Testis (tissue), 5 donors: ENCODE measurements at places on chromosomes 7 and 10.

GRCh38 chr7:157464971-157465886 is 128.4 kb downstream of the DNAJB6 start:
- DNase-seq: no peak

- peak; percentile 60 for DNase-seq
Measured at GRCh38 chr10:127977357-127978009, 70.6 kb downstream of the PTPRE start.

DNA sequence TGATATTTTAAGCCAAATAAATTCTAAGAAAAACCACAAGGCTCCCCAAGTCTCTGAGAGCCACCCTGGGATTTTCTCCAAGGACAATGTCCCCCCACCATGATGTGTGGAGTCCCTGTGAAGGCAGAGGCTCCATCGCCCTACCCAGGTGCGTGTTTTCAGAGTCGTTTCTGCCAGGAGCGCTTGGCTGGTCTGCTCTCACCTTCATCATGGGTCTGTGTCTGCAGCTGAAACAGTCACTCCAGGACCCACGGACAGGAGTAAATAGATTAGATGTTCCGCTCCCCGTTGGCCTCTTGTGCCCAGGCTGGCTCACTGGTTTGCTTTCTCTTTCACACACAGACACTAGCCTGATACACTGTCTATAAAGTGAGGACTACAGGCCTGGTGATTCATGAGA is 217.5 kb downstream of the SFMBT2 start:
- DNase-seq: no peak

DNA sequence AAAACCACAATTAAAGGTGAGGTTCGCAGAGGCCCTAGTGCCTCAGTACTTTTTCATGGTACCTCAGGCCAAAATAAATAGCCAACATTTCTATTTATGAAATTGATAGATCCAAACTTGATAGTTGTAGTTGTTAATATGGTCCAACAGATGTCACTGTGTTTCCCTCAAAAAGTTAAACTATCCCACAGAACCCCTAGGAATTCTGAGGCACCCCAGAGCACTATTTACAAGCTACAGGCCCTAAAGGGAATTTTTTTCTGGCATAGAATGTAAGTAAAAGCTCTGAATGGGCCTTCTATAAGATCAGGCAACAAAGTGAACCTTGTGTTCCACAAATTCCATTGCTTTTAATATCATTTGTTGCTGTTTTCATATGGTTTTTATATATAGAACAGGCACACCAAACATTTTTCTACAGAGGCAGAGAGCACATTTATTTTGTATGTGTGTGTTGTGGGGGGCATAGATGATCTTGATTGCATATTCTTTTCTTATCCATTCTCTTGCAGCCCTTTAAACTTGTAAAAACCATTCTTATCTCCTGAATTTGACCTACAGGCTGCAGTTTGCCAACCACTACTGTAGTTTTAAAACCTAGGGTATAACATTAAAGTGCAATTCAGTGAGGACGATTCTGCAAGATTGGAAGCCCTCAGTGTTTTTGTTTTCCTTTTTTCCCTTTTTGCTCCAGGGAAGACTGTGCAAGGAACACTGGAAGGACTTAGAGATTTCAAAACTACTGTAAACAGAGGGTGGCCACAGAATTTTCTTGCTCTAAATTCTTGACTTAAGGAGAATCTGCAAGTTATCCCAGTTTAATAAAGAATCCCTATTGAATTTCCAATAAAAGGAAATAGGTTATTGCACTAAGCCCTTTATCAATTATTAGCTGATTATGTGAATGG is 3.5 kb upstream of the ARL4A start:
- DNase-seq: no peak

- DNase-seq: no peak
Measured at GRCh38 chr7:112172870-112173567, 33.2 kb downstream of the DOCK4 start.

GRCh38 chr7:107461938-107462533 is 7.8 kb upstream of the GPR22 start:
- no peak for DNase-seq

GRCh38 chr7:39480901-39481300 is 85.3 kb upstream of the YAE1 start:
- no peak for DNase-seq

GRCh38 chr7:132240262-132240661 is 336.0 kb downstream of the PLXNA4 start:
- no peak for DNase-seq

GRCh38 chr7:69433081-69433480 is 165.2 kb upstream of the AUTS2 start:
- no peak for DNase-seq

DNA sequence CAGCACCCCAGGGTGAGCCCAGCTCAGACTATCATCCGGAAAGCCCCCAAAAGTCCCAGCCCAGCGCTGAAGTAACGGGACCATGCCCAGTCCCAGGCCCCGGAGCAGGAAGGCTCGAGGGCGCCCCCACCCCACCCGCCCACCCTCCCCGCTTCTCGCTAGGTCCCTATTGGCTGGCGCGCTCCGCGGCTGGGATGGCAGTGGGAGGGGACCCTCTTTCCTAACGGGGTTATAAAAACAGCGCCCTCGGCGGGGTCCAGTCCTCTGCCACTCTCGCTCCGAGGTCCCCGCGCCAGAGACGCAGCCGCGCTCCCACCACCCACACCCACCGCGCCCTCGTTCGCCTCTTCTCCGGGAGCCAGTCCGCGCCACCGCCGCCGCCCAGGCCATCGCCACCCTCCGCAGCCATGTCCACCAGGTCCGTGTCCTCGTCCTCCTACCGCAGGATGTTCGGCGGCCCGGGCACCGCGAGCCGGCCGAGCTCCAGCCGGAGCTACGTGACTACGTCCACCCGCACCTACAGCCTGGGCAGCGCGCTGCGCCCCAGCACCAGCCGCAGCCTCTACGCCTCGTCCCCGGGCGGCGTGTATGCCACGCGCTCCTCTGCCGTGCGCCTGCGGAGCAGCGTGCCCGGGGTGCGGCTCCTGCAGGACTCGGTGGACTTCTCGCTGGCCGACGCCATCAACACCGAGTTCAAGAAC is 1.1 kb downstream of the VIM start:
- peak; percentile 95 for DNase-seq

DNA sequence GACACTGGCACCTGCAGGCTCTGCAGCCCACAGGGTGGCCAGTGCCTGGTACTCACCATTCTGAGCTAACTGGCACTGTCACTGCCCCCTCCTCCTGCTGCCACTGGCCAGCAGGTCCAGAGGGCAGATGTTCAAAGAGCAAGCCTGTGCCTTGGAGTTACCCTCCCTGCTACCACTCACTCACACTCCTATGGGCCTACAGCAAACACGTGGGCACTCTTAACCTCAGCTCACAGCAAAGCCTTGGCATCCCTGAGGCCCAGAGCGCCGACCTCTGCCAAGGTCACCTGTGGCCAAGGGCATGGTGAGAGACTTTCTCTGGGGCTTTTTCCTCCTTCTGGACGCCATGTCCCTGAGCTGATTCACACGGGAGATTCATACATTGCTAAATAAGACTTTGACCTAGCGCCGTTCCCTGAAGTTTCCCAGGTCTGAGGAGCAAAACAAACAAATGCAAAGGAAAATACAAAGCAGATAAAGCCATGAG is 270.0 kb upstream of the PPP2R2D start:
- no peak for DNase-seq

- no peak for DNase-seq
Measured at GRCh38 chr7:5348134-5349004, 65.6 kb downstream of the SLC29A4 start.
